ENCODE measurements at places on chromosomes 4 and X.

DNA sequence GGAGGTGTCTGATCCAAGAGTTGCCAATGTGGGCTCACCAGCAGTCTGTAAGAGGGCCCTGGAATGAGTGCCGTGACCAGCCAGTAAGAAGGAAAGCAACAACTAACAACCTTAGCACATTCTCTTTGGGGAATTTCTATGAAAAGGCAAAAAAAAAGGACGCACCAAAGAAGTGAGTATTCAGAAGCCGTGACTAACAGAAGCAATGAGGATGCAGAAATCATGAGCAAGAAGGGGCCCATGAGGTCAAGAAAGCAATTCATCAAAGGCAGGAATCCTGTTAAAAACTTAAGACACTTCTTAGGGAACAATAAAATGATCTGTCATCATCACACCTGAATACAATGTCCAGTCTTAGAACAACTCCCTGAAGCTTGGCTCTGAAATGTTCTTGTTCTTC, 260.5 kb downstream of the RAPGEF2 start:
- DNase-seq: no peak

- DNase-seq: no peak
These were observed 93.8 kb downstream of the MBNL3 start for GRCh38 chrX:132395026-132395425.

DNA sequence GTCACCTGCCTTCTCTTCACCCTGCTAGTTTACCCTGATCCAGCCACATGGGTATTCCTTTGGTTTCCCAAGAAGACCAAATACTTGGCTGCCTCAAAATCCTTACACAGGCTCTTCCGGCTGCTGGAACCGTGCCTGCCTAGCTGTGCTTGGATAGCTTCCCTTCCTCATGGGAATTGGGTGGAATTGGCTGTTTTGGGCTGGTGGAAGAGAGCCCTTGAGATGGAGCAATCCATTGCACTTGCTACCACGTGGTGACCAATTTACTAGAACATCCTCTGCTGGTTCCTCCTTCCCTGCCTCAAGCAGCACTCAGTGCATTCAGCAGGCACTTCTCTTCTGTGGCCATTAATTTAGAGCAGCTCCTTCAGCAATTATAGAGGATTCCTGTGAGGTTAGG, 119.3 kb upstream of the AP1S2 start:
- no peak for DNase-seq

- no peak for DNase-seq
These were observed 31.0 kb downstream of the SLC9B1 start for GRCh38 chr4:102988429-102989020.

DNA sequence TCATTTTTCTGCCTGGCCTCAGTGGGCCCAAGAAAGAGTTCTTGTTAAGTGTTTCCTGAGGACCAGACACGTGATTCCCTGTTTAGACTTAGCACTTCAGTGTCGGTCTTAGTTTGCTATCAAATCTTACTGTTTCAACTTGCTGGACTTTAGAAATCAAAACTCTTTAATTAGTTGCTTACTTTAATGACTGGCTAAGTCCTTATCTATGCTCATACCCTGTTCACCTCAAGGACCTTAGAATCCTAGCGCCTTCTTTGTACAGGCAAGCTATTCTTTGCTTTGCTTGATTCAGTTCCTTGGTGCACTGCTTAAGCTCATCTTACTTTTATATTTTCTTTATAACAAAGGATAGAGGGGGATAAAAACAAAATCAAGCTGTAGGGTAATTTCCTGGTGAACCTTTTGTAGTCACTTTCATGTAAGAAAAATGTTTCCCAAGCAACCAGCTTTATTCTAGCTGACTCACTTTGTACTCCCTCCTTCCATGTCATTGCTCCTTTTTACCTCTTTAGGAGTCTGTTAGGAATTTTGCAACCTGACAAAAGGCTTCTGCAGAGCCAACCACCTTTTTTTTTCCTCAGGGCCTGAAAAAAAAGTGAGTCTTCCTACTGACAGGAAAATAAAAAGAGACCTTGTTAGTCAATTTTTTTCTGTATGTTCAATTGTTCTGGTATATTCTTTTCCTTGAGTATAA, 14.7 kb downstream of the WDR44 start:
- DNase-seq: no peak
